ENCODE measurements at places on chromosomes 16 and 17. TPM values are rescaled to one million over a fixed set of nuclear protein-coding genes. Genes with fewer than 3 reads are reported as not detected.

GRCh38 chr16:67329901-67330300 lies 3.3 kb downstream of the LRRC36 start:
- H3K27me3 ChIP-seq, result peaks cover 5% of the 10 kb centered on the region
- H3K27ac ChIP-seq, result no peak overlapping the region
- no peak for DNase-seq
- H3K4me1 ChIP-seq, result peaks cover 5% of the 10 kb centered on the region
- H3K4me3 ChIP-seq, result no peak overlapping the region

DNA sequence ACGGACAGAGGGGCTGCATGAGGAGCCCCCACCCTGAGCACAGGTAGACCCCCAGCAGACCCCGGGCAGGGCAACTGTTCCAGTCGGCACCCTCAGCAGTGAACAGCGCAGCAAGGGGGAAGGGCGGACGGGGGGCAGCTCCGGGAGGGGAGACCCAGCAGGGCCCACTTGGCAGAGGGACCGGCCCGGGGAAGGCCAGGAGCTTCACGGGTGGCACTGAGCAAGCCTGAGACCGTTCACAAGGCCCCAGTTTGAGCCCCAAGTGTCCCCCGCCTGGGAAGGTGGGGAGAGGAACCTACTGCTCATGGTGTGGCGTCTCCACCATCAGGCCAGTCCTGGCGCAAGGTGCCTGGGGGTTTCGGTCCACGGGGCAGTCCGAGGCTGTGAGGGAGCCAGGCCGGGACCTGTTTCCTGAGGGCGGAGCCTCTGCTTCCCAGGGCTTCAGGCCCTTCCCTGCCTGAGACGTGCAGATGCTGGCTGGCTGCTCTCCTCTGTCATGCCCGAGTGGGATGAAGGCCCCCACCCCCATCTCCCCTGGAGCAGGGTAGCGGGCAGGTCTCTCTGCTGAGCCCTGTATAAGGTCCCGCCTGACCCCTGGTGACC lies 54.4 kb upstream of the GNG13 start:
- no peak overlapping the region for H3K4me3 ChIP-seq
- H3K36me3 ChIP-seq, result no peaks in the 10 kb centered on the region
- H3K27ac ChIP-seq, result no peak overlapping the region
- DNase-seq, result no peak
- H3K4me1 ChIP-seq, result no peaks in the 10 kb centered on the region
- H3K27me3 ChIP-seq, result no peaks in the 10 kb centered on the region

DNA sequence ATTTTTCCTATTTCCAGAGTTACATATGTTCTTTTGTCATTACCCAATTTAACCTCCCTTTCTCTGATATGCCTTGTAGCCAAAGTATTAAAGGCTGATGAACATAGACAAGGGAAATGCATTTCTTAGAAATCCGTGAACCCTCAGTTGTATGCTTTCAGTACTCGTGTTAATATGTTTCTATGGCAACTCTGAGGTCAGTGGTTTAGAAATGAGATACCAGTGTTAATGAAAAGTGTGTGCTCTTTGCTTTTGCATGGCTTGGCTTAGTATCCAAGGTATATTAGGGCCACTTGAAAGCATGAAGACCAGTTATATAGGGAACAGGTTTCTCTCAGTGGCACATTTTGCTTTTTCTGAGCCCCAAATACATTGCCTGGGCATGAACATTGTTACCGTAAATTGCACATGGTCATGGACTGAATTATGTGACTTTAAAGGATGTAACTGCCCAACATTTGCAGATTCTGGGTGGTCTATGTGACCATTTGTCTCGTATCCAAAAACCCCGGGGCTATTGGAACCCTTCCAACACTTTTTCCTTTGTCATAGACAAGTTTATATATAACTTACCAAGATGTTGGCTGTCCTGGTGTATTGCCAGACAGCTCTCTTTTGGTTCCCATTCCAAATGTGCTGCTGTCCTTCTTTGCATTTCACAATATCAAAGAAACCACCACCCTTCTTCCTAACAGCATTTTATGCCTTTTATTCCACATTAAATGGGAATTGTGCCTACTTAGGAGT lies 17.5 kb downstream of the ABHD15 start:
- DNase-seq, result no peak
- H3K36me3 ChIP-seq, result peaks cover 6% of the 10 kb centered on the region
- H3K27ac ChIP-seq, result no peak overlapping the region
- H3K27me3 ChIP-seq, result no peaks in the 10 kb centered on the region

- no peaks in the 10 kb centered on the region for H3K27me3 ChIP-seq
- no peak overlapping the region for H3K4me3 ChIP-seq
- no peaks in the 10 kb centered on the region for H3K4me1 ChIP-seq
- no peaks in the 10 kb centered on the region for H3K36me3 ChIP-seq
Observed at GRCh38 chr16:52557236-52557635, 10.3 kb upstream of the TOX3 start.

The GJC1 gene
- 22.8 TPM for total RNA-seq

The MMP28 gene
- total RNA-seq, result 55.6 TPM

The SLC13A2 gene
- 0.87 TPM for total RNA-seq
